ENCODE measurements at places on chromosomes 1 and 21. TPM values are rescaled to one million over a fixed set of nuclear protein-coding genes. Genes with fewer than 3 reads are reported as not detected.
A peak's percentile ranks its signal among the peaks of the same experiment; 100 is the strongest.

KLF17 gene
- total RNA-seq = not detected

DNA sequence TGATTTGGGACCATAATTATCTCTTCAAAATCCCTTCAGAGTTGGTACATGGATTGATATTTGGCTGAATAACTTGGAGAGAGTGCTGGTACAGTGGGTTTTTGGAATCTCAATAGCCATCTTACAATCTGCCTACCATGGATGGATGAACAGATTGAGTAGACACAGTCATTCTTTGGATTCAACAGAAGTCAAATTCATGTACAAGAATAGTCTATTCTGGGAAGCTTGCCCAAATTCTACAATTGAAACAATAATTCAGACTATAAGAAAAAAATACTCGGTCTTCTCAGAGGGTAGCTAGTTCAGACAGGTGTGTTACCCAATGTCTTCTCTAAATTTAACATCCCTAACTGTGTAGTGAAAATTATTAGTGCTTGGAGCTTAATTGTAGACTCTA, 574.0 kb downstream of the LRRIQ3 start:
- no peak for DNase-seq

- peak; percentile 72 for DNase-seq
Measured at GRCh38 chr1:173420330-173420806, 56.8 kb upstream of the PRDX6 start.

DNA sequence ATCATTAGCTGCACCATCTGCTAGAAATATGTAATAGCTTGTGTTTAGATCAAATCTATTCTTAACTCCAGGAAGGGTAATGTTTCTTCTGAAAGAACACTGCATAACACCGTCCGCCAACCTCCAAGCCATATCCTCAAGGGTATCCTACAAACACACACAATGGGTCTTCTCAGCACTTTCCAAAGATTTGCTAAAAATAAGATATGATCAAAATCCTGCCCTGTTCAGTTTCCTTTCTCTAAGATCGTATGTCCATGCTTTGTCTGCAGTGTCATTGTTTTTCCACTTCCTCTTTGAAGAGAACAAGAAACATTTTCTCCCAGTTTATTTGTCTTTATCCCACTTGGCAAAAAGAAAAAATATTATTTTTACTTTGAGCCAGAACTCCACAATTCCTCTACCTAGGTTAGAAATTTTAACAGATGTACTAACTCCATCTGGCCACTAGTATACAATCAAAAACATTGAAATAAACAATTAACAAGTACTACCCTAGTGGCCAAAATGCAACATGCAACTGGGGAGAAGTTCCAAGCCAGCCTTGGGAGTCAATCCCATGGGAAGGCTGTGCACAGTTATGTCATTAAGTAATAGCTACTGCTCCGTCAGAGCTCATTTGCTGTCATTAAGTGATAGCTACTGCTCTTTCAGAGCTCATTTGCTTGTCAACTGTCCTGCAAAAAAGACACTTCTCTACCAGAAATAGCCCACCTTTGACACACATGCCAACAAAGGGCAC, 37.8 kb downstream of the FRRS1 start:
- no peak for DNase-seq

KRTAP12-3 gene
- not detected for total RNA-seq

WNT2B gene
- 6.6 TPM for total RNA-seq
